Activated T-helper 1 cell treated with anti-CD3 and anti-CD28 coated beads, Interleukin-2, amount 50 U/mL, for 16 hours (primary cell): ENCODE measurements at places on chromosomes 13 and 19.

DNA sequence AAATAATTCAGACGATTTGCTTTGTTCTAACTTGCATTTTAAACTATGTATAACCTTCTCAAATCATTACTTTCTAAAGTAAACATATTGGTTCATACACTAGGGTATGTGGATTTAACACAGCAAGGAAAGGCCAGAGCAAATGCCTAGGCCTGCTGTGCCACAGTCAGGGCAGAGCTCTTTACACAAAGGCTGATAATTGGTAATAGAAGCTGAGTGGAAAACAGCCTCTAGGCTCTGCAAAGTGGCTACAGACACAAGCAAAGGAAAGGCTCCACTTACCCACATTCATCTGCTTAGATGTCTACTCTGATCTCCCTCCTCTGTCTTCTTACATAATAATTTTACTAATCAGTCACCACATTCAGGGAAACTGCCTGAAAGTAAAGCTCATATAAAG is 382.9 kb downstream of the OLFM4 start:
- no peak for DNase-seq

DNA sequence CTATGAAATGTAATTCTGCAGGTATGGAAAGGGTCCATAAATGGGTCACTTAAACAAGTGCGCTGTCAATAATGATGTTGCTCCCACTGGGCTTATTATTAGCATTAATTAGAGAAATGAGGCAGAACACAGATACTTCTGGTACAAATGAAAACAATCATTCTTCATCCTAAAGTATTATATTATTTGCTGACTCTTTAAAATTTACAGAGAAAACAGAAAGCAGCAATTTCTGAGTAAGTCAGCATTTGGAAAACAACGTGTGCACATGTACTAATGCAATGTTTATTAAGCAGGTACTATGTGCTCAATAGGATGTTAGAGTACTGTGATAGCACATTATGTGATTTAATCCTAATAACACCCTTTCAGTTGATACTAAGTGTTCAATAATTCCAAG is 2.4 kb upstream of the ZNF676 start:
- no peak for DNase-seq

- DNase-seq, result no peak
Measured at GRCh38 chr13:20090349-20090748, 70.5 kb downstream of the GJA3 start.

GRCh38 chr13:59229861-59230260 is 933.9 kb downstream of the DIAPH3 start:
- no peak for DNase-seq

DNA sequence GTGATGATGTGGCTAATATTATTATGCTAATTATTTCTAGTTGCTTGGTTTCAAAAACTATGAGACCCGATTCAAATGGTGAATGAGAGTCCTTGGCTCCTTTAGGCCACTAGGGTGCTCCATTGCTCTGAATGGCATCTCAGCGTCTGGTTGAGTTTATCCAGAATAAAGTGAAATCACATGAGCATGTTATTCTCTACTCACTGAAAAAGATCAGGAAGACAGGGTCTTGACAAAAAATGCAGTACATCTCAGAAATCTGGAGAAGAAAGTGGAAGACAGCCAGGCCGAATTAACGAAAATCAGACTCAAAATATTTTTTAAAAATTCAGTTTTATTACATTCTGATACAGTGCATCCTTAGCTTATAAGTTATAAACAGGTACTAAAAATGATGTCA is 516.2 kb downstream of the MYO16 start:
- DNase-seq, result no peak

- no peak for DNase-seq
Measured at GRCh38 chr19:7413629-7414028, 64.9 kb downstream of the ARHGEF18 start.

DNA sequence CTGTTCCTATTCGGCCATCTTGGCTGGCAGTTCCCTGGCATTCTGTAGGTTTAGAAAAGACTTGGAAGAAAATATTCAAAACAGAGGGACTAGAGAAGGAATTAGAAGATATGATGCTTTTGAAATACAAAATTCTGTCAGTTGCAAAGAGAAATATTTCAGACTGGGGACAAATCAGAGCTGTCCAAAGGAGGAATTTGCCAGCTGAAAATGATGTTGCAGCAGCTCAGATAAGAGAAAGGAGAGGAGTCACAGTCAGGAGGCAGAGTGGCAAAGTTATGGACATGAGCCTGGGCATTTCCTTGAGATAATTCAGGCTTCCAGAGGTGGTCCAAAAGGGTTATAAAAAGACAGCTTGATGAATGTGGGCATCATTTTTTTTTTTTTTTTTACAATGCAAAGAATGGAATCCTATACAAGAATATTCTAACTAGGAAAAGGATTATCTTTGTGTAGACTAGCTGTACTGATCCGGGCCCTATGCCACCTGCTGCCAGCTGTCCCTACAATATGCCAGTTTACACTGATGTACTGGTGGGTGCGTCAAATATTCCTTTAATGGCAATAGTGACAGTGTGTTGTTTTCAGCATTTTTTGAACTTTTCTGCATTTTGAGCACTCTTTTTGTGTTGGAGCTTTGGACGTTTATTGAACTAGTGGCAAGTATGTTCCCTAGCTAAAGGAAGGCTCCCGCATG is 31.8 kb upstream of the CBY2 start:
- DNase-seq, result no peak

GRCh38 chr19:2588081-2588777 is 112.3 kb downstream of the GADD45B start:
- no peak for DNase-seq

GRCh38 chr19:32936065-32936464 is 35.7 kb downstream of the CEP89 start:
- DNase-seq, result no peak

DNA sequence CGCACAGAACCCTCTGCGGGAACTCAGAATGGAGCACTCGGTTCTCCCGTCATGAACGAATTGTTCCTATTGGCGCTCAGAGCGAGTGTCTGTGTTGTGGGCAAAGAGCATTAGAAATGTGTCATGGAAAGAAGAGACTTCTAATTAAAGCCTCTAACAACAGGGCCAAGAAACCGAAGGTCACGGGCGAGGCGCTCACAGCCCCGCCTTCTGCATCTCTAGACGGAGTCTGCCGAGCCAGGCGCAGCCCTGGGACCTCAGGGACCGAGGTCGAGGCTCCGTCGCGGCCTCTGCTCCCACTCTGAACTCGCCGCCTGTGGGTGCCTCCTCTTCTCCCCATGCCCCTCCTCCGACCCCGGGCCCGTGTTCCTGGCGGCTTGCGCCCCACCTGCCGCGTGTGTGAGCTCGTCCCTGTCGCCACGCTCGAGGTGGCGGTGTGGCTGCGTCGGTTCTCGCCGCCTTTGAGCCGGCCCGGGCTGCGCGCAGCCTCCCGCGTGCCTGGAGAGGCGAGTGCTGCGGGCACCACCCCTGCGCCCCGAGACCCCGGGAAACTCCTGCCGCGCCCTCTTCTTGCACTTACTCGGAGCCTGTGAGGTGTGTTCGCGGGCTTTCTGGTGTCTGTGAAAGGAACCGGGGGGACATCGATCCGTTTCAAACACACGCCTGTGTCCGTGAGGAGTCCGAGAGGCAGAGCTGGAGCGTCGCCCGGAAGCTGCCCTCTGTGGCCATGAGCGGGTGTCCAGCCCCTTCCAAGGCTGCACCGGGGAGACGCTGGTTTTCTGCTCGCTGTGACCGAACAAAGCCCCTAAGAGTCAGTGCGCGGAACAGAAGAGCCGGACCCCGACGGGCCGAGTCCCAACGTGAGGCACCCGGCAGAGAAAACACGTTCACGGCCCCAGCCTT is 45.4 kb upstream of the SPACA7 start:
- DNase-seq, result no peak

DNA sequence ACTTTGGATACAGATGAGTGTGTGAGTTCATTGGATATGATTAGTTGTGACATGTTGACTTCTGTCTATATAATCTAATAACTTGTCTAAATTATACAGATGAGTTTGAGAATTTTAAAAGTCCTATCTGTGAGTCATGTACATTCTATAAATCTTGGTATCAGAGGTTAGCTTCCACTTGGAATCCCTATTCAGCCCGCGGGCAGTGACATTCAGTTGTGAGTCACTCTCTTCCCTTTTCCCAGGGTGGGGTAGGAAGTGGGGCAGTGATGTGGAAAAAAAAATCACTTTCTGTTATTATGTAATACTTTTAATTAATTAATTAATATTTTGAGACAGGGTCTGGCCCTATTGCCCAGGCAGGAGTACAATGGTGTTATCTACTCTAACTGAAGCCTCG is 33.0 kb upstream of the ZNF808 start:
- DNase-seq, result no peak

DNA sequence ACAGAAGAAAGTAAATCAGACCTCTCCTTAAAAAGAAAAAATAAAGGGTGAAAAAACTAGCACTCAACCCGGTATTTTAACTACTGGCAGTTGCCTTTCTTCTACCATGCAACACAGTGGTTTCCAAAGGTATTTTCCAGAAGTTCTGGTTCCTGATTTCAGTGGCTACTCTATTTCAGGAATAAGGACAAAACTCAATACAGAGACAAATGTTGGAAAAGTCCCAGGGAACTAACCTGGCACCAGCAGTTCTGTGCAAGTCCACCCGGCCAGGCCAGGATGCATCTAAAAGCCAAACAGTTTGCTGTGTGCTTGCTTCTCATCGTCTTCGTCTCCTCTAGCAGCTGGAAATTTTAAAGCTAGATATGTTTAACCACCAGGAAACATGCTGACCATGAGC is 52.5 kb downstream of the FOXO1 start:
- no peak for DNase-seq

GRCh38 chr13:26838821-26839220 is 78.2 kb upstream of the GPR12 start:
- no peak for DNase-seq

DNA sequence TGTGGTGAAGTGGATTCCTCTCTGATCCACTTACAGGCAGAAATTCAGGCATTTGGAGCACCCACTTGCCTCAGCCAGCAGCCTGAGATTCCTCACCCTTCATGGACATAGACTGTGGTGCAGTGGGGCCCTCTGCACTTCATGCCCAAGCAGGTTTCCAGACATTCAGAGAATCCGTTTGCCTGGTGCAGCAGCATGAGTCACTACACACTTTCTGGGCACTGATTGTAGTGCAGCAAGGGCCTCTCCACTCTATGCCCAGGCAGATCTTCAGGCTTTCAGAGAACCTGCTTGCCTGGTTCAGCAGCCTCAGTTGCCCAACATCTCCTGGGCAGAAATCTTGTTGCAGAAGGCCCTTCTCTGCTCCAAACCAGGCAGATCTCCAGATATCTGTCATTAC is 920.9 kb downstream of the SLITRK5 start:
- no peak for DNase-seq

- no peak for DNase-seq
Measured at GRCh38 chr13:100491164-100491842, 97.3 kb downstream of the GGACT start.

- DNase-seq, result no peak
Measured at GRCh38 chr13:36275190-36276002, 22.2 kb downstream of the CCDC169 start.

- no peak for DNase-seq
Measured at GRCh38 chr19:55443045-55443823, at the start of gene SHISA7. TSS of gene SHISA7 (minus strand) at chr19:55443300. CDS start at chr19:55442863, 437 bp downstream.

GRCh38 chr19:29671393-29672160 is 6.3 kb downstream of the PLEKHF1 start:
- DNase-seq, result peak; percentile 72

- DNase-seq, result no peak
Measured at GRCh38 chr13:50512474-50513299, 330.8 kb downstream of the DLEU7 start.

GRCh38 chr19:12345197-12345596 is 11.8 kb upstream of the ZNF563 start:
- no peak for DNase-seq

- DNase-seq, result no peak
Measured at GRCh38 chr13:27619093-27619727, 1.1 kb downstream of the LNX2 start.

DNA sequence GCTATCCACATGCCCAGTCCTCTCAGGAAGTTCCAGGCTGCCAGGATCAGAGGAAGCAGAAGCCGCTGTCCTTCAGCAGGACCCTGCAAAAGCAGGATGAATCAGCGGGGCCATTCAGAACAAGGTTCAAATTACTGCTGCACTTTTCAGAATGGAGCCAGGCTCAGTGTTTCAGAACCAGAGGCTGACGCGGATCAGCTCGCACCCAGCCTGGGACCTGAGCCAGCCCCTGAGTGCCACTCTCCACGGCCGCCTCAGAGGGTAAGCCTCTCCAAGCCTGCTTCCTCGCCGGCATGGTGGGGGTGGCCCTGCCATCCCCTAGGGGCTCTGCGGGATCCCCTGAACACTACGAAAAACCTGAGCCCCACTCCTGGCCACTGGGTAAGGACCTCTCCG is 24.7 kb downstream of the RASA3 start:
- no peak for DNase-seq

DNA sequence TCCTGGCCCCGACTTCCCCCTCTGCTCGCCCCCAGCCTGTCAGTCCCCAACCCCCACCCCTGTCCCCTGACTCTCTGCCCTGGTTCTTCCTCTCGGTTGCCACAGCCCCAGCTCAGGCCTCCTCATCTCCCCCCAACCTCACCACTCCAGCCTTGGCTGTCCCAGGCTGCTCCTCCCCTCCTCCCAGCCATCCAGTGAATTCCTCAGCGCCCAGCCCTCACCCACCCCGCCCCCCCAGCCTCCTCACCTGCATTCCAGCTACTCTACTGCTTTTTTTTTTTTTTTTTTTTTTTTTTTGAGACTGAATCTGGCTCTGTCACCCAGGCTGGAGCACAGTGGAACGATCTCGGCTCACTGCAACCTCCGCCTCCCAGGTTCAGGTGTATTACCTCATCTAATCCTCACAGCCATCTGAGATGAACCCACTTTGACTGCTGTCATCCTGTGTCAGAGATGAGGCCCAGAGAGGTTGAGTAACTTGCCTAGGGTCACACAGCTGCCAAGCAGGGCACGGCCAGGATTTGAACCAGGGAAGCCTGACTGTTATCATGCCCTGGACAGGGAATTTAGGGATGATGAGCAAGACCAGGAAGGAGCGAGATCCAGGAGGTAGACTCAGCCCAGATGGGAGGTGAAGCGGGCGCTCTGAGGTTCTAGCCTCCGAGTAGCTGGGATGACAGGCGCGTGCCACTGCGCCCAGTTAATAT is 2.6 kb downstream of the SULT2B1 start:
- DNase-seq, result no peak

DNA sequence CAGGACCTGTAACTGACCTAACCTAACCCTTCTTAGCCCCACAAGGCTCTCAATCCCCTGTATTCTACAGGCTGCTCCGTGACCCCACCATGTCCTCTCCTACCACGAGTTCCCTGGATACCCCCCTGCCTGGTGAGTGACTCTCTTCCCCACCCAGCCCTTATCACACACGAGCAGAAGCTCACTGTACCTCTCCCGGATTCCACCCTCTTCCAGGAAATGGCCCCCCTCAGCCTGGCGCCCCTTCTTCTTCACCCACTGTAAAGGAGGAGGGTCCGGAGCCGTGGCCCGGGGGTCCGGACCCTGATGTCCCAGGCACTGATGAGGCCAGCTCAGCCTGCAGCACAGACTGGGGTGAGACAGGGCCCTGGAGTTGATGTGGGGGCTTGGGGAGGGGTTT is 1.3 kb downstream of the NR1H2 start:
- DNase-seq, result no peak
